NCI-H1417 treated with DMSO at 0.1 percent for 48 hours (cell line): ENCODE measurements at places on chromosomes 12 and 14.

DNA sequence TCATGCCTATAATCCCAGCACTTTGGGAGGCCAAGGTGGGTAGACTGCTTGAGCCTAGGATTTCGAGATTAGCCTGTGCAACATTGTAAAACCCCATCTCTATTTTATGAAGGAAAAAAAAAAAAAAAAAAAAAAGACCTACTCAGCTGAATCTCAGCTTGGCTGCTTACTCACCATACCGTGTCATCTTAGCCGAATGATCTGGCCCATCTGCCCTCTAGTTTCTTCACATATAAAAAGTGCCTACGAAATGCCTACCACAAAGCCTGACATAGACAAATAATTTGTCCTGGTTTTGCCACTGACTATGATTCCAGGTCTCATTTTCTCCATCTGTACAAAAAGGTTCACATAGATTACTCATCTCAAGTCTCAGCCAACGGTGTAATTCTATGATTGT lies 10.1 kb downstream of the DIABLO start:
- no peak for DNase-seq

GRCh38 chr14:75497191-75497590 lies 25.1 kb upstream of the BATF start:
- DNase-seq, result no peak

DNA sequence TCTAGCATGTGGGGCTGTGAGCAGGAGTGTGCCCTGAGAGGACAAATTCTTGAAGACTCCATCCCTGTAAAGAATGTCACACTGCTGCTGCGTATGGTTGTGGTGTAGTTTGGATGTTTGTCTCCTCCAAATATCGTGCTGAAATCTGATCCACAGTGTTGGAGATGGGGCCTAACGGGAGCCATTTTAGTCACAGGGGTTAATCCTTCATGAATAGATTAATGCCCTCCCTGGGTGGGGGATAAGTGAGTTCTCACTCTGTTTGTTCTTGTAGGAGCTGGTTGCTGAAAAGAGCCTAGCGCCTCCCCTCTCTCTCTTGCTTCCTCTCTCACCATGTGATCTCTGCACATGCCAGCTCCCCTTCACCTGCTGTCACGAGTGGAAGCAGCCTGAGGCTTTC lies 94.5 kb upstream of the VASH1 start:
- no peak for DNase-seq

- no peak for DNase-seq
These were observed 143.1 kb upstream of the NUDT4 start for GRCh38 chr12:93234641-93235040.

DNA sequence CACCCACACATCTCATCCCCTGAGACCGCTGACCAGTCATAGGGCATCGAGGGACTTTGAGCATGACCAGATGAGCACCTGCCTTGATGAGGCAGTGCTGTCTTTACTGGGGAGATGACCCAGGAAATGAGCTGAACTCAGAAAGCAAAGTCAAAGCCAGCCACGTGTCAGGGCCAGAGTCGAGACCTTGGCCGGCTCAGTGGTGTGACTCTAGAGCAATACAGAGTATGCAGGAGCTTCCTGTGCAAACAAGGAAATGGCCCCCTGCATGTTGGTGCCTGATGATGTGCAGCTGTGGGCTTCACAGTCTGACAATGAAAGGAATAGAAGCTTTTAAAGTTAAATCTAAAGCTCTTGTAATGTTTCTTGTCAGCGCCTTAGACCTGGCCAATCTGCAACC lies 332.9 kb downstream of the PCNX1 start:
- no peak for DNase-seq
